ENCODE measurements at places on chromosomes 4 and X. TPM values are rescaled to one million over a fixed set of nuclear protein-coding genes. Genes with fewer than 3 reads are reported as not detected.

Gene MAGEC2
- total RNA-seq: not detected

Gene P2RY10
- not detected for total RNA-seq

Gene CT45A5
- not detected for total RNA-seq

Gene TKTL2
- 0.17 TPM for total RNA-seq

Gene OTUD6A
- not detected for total RNA-seq

Gene CWH43
- not detected for total RNA-seq

Data from spinal cord (tissue), 10 donors.